T-helper 17 cell (primary cell): ENCODE measurements at places on chromosomes 4 and X.

GRCh38 chr4:105674011-105674410, 34.5 kb downstream of the INTS12 start:
- DNase-seq, result no peak

- DNase-seq, result no peak
Observed at GRCh38 chr4:29596228-29596627, 1123.9 kb upstream of the PCDH7 start.

DNA sequence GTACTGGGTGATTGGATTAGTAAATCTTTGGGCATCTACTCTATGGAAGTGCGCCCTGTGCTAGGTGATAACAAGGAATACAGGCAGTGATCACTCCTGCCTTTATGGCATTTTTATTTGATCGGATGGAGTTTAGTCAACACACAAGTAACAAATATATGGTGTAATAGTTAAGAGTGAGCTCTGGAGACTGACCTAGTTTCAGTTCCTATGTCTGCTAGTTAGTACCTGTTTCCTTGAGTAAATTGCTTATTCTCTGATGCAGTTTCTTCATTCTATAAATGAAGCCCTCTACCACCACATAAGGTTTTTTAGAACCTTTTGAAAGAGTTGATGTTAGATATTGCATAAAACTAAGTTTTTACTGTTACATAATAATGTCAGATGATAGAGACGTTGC, 134.6 kb downstream of the KDM6A start:
- no peak for DNase-seq

- no peak for DNase-seq
Observed at GRCh38 chr4:73681776-73682175, 58.6 kb upstream of the CXCL8 start.

DNA sequence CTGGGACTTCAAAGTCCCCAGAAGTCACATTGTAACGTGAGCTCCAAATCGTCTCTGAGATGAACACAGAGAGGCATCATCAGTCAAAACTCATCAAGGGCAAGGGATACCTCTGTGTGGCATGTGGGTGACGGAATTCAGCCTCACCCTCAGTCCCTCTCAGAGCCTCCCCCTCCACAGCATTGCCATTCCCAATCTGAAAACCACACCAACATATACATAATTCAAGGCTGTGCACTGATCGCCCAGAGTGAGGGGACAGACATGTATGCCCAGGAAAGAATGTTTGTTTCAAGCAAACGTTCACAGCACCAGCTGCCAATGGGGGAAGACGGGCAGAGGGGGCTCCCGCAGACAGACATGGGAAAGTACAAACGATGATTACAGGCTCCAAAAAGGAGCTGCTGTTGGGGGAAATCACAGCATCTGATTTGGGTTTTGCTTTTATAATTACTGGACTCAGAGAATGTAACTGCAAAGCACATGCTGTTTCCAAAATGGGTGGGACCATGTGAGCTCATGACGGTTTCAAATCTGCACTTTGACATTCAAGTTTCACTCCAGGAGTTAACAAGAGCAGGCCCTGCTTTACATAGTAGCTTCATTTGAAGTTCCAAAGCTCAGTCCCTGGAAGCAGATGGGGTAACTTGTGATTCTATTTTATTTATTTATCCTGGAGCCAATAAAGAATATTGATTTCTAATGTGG, 88.3 kb downstream of the CLCN4 start:
- no peak for DNase-seq

DNA sequence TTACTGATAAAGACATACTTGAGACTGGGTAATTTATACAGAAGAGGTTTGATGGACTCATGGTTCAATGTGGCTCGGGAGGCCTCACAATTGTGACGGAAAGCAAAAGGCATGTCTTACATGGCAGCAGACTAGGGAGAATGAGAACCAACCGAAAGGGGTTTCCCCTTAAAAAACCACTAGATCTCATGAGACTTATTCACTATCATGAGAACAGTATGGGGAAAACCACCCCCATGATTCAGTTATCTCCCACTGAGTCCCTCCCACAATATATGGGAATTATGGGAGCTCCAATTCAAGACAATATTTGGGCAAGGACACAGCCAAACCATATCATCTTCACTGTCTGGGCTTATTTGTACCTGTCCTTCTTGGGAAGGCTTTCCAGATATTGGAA, 22.8 kb upstream of the MUC7 start:
- no peak for DNase-seq

DNA sequence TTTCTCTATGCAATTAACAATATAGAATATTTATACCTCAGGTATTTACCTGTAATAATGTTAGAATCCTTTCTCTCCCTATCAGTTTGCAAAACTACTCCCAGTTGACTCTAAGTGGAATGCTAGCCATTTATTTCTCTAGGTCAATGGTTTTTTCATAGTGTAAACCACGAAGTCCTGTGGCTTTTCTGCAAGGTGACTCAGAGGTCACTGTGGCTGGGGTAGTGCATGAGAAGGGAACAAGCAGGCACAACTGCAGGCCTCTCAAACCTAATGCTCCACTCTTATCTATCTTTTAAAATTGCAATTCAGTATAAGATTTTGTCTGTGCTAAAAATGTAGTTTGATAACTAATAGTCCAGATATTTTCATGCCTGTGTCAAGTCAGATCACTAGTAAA, 159.4 kb downstream of the ANTXR2 start:
- DNase-seq, result no peak

GRCh38 chrX:46209768-46210167, 335.5 kb downstream of the ZNF674 start:
- no peak for DNase-seq

- no peak for DNase-seq
Observed at GRCh38 chr4:156941940-156942548, 29.6 kb downstream of the PDGFC start.

DNA sequence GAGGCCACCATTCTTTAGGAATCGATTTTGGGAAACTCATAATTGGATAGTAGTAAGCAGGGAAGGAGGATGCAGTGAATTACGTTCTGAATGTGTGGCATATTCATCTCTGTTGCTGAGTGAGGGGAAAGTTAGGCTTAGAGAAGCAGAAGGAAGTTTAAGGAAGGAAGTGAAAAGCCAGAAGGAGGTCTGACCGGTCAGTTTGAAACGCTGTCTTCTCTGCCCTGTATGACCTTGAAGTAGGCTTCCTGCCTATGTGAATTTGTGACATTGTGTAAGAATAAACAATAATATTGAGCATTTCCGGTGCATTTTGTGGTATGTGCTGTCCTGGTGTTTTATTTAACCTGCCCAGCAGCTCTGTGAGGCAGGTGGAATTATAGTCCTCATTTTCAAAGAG, 67.3 kb downstream of the PDLIM5 start:
- DNase-seq, result no peak

- no peak for DNase-seq
Observed at GRCh38 chr4:6342530-6343293, 73.1 kb downstream of the WFS1 start.

GRCh38 chr4:138239491-138239890, 2.7 kb downstream of the SLC7A11 start:
- no peak for DNase-seq

DNA sequence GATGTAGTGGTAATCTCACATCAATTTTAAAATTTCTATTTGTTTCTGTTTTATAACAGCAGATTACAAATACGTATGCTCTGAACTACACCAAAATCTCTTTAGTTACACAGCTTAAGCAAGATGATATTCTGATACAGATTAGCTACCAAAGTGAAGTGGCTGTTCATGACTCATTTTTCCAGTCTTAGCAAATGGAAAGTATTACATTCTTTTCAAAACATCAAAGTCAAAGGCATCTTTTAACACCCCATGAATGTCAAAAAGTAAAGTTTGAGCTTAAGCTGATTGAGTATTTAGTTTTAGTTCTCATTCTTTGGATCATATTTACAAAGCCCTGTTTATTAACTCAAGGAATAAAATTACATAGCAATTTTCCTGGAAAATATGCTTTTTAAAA, 6.6 kb upstream of the HPGDS start:
- no peak for DNase-seq
